ENCODE measurements at places on chromosomes 6 and 20.

- no peak for DNase-seq
These were observed 219.8 kb downstream of the TFAP2A start for GRCh38 chr6:10194816-10195672.

GRCh38 chr6:81753711-81754577 lies 1.5 kb upstream of the TENT5A start:
- DNase-seq = peak; percentile 88

DNA sequence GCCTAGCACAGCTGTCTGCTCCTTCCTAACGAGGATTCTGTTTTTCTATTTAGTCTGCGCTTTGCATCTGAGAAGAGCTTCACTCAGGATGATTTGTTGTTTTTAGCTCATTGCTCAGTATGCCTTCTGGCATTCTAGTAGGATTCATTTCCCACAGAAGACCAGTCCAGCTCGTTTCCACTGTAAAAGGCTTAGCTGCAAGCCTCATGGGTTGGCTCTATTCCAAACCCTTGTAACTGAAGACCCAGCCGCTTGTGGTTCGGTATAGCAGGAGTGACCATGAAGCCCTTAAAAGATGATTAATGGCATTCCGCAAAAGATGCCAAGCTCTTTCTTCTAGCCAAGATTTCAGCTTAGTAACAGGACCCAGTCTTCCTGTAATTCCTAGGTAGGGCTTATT lies 7.2 kb downstream of the ADGRF1 start:
- no peak for DNase-seq

GRCh38 chr6:168442646-168443045 lies 1.7 kb downstream of the SMOC2 start:
- no peak for DNase-seq

GRCh38 chr20:25285856-25286798 lies 38.2 kb downstream of the PYGB start:
- no peak for DNase-seq

DNA sequence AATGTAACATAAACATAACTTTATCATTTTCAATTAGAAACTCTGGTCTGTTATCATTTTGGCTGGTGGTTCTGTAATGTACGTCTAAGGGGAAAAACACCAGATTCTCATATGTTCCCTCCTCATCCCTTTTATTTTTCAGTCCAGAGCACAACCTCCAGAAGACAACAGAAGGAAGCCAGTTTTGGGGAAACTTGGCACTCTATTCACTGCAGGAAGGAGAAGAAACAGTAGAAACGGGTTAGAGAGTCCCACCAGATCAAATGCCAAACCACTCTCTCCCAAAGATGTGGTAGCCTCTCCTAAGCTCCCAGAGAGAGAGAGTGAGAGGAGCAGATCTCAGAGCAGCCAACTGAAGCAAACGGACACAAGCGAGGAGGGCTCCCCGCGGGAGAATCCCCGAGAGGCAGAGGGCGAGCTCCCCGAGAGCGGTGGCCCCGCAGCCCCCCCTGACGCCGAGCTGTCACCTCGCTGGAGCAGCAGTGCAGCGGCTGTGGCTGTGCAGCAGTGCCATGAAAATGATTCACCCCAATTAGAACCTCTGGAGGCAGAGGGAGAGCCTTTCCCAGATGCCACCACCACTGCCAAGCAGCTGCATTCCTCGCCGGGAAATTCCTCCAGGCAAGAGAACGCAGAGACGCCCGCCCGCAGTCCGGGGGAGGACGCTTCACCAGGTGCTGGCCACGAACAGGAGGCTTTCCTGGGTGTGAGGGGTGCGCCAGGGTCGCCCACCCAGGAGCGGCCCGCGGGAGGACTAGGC lies 117.8 kb downstream of the RTN4IP1 start:
- no peak for DNase-seq

- DNase-seq = no peak
These were observed 192.3 kb downstream of the DLL1 start for GRCh38 chr6:170098428-170099170.

- no peak for DNase-seq
These were observed 416 bp downstream of the PTPRK start for GRCh38 chr6:128519931-128520435.

DNA sequence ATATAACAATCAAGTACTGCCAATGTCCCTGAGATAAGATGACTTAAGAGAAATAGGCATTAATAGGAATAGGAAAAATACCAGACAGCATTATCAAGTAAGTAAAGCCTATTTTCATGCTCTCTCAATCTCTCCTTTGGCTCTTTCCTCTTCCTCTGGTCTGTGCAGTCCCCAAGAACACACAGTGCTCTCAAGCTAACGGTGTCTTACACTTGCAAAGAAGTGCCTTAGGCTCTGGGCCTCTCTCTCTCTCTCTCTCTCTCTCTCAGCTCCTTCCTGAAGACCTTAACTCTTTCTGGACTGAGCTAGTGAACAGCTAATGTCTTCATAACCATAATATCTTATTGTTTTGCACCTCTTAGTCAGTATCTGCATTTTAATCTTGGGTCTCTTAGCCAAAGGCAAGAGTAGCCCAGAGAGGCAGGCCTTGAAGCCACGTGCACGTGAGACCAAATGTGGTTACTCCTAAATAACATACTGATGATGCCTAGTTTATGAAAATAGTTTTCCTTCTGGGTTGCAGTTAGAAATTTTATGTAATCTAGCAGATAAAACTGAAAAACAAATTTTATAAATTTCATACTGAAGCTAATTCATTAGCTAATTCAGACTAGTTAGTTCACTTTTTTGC lies 70.8 kb downstream of the TPD52L1 start:
- DNase-seq = no peak

GRCh38 chr6:168507730-168508129 lies 66.7 kb downstream of the SMOC2 start:
- no peak for DNase-seq

DNA sequence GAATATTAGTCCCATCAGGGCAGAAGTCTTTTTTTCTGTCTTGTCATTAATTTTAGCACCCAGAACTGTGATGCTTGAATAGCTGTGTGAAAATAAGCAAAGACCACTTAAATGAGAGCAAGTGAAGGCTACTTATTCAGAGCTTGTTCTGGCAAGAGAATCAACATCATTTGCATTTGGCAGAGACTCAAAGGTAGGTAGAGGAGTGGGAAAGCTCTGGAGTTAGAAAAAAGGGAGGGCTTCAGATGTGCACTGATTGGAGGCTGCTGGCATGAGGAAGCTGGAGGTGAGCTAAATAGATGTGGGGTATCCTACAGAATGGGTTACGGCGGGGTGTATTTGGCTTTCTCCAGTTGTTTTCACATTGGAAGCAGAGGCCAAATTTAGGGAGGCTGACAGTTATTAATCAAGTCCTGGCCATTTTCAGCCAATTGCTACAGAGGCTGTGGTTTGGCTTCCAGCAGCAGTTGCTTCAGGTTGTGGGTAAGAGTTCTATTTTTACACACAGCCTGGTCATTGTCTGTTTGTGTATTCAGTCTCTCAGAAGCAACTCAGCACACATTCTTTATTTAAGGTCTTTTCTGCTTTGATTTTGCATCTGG lies 254.3 kb downstream of the BTBD3 start:
- DNase-seq = peak; percentile 1

DNA sequence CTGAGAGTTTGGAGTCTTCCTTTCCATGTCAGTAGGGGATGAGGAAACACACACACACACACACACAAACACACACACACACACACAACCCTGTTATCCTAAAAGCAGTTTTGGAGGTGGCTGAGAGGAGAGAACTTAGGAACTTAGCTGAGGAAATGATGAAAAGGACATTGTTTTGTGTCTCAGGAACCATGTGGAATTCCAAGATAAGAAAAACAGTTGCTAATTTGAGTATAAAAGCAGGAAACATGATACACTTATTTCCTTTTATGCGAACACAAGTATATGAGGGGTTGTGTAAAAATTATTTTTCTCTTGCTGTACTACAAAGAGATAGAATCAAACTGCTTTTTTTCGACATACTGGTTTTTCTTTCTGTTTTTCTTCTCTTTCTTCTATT lies at the start of gene MYCT1:
Gene MYCT1 (plus strand): TSS at position 264 of the 400 bp plus-strand sequence. CDS start 6 bp downstream, at position 270.
- DNase-seq = no peak

GRCh38 chr6:169323221-169323620 lies 69.6 kb upstream of the THBS2 start:
- no peak for DNase-seq

DNA sequence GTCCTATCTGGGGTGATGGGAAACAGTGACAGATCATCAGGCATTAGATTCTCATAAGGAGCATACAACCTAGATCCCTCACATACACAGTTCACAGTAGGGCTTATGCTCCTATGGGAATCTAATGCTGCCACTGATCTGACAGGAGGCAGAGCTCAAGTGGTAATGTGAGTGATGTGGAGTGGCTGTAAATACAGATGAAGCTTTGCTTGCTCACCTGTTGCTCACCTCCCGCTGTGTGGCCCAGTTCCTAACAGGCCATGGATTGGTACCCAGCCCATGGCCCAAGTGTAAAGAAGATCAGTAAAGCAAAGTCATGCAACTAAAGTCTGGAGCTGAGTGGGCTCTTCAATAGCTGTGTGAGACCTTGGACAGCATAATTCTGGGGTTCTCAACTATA lies 65.9 kb downstream of the PKIB start:
- no peak for DNase-seq
